Stimulated activated CD8-positive, alpha-beta memory T cell treated with anti-CD3 and anti-CD28 coated beads, Interleukin-15, amount 100 ng/mL, for 4 hours (primary cell): ENCODE measurements at places on chromosomes 12 and 14.

GRCh38 chr12:77992760-77993159, 162.1 kb downstream of the NAV3 start:
- DNase-seq = no peak

DNA sequence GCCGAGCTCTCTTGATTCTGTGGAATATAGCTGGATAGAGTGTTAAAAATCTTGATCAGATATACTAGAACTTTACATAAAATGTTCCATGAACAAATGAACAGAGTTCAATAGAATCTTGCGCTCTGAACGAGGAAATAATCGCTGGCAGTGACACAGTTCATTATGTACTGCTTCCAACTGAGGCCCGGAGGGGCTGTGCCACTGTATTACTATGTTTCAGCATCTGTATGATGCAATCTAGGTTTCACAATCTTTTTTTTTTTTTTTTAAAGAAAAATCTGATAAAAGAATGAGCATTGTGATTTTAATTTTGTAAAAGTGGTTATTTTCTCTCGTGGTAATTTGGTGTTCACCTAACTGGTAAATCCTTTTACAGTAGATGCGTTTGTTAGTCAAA, 77.2 kb downstream of the FERMT2 start:
- no peak for DNase-seq

DNA sequence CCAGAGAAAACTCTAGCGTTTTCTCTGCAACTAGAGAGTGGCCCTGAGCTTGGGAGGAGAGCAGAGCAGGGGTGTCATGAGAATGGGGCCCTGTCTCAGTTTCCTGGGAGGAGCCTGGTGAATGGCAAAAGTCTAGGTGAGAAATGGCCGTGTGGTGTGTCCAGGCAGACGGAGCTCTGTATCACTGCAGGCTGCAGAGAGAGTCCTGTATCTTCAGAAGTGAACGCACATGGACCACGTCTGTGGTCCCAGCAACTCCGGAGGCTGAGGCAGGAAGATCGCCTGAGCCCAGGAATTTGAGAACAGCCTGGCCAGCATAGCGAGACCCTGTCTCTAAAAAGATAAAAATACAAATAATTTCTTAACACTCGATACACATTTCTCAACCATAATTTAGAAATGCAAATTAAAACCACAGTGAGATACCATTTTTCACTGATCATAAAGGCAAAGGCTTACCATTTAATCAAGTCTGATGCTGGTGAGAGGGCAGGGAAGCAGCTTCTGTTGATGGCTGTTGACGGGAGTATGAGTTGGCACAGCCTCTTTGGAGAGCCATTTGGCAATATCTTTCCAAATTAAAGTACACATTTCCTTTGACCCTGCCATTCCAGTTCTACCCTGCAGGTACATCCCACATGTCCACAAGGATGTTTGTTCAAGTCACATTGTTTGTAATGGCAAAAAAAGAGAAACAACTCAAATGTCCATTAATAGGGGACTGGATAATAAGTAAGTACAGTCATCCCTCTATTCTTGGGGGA, 51.0 kb downstream of the NFKBIA start:
- no peak for DNase-seq

- no peak for DNase-seq
Measured at GRCh38 chr12:6494968-6495367, 1.1 kb downstream of the NCAPD2 start.

GRCh38 chr12:115364921-115365320, 680.9 kb upstream of the TBX3 start:
- DNase-seq = no peak

GRCh38 chr12:70353780-70354660, 12.1 kb upstream of the KCNMB4 start:
- no peak for DNase-seq

DNA sequence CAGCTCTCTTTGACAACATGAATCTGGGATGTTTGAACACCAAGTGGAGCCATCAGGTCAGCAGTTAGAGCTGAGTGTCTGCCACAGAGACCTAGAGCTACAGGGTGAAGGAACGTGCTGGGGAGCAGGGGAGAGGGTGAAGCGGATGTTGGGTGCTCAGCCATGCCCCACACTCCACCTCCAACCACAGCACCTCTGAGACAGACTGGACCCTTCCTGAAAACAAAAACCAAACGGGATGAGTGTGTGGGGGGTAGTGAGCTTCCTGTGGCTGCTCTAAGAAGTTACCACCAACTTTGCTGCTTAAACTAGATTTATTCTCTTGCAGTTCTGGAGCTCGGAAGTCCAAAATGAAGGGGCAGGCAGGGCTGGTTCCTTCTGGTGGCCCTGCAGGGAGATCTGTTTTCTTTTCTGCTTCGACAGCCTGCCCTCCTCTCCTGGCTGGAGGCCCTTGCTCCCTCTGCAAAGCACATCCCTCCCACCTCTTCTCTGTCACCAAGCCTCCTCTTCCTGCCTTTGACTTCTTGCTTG, 5.6 kb upstream of the GOLGA3 start:
- DNase-seq = no peak
